Suppressor macrophage treated with lipopolysaccharide for 1 hour (primary cell): ENCODE measurements at places on chromosomes 12 and 14.

DNA sequence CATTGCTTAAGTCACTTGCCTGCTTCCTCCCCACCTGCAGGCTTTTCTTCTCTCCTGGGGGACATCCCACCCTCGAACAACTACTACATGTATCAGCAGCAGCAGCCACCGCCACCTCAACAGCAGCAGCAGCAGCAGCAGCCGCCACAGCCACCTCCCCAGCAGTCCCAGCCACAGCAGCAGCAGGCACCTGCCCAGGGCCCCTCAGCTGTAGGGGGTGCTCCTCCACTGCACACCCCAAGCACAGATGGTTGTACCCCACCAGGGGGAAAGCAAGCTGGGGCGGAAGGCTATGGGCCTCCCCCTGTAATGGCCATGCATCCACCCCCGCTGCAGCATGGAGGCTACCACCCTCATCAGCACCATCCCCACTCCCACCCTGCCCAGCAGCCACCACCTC is 15.3 kb downstream of the FOXJ2 start:
- DNase-seq: no peak

GRCh38 chr14:47626151-47627035 is 49.0 kb downstream of the MDGA2 start:
- no peak for DNase-seq

GRCh38 chr14:100674428-100674827 is 52.3 kb upstream of the DLK1 start:
- no peak for DNase-seq

- DNase-seq: no peak
These were observed 17.1 kb downstream of the INSM2 start for GRCh38 chr14:35551081-35551480.

GRCh38 chr12:65430571-65431306 is 152.3 kb downstream of the MSRB3 start:
- no peak for DNase-seq

DNA sequence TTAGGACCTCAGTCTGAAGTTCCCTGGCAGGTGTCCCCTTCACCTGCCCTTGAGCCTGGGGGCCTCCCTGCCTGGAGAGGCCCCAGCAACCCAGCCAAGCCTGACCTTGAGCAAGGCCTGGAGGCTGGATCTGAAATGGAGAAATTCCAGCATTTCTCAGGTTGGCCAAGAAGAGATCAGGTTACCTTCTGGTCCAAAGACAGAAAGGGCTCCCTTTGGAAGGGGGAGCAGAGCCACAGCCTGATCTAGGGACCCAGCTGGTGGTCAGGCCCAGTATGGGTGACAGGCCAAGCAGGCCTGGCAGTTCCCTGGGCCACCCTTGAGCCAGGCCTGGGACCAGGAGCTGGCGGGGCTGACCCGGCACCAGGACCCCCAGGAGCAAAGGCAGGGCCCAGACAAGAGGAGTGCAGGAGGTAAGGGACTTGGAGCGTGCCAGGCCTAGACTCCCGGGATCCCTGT is 82.8 kb downstream of the TNFAIP2 start:
- no peak for DNase-seq

- no peak for DNase-seq
These were observed 394.0 kb upstream of the SYT1 start for GRCh38 chr12:78470354-78471195.

- no peak for DNase-seq
These were observed 23.4 kb upstream of the NR2C1 start for GRCh38 chr12:95096852-95097251.

GRCh38 chr12:27595231-27595642 is 71.2 kb downstream of the PPFIBP1 start:
- DNase-seq: no peak

DNA sequence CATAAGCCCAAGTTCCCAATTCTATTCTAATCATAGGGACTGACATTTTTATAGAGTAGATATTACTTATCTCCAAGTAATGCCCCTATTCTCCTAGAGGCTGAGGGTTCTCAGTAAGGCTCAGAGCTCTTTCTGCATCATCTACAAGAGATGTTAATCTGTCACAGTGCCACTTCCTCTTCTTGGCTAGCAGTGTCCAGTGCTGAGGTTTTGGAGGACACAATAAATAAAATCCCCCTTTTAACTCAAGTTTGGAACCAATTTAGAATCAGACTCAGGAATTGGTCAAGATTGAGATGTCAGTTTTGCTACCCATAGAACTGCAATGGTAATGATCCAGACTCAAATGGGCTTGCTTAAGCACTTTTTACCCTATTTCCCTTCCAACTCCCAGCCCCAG is 154.1 kb upstream of the ARID2 start:
- peak; percentile 57 for DNase-seq

- no peak for DNase-seq
These were observed 55.6 kb downstream of the HMGA2 start for GRCh38 chr12:65879878-65880277.

GRCh38 chr12:9449181-9449580 is 158.5 kb downstream of the KLRB1 start:
- DNase-seq: peak; percentile 21

DNA sequence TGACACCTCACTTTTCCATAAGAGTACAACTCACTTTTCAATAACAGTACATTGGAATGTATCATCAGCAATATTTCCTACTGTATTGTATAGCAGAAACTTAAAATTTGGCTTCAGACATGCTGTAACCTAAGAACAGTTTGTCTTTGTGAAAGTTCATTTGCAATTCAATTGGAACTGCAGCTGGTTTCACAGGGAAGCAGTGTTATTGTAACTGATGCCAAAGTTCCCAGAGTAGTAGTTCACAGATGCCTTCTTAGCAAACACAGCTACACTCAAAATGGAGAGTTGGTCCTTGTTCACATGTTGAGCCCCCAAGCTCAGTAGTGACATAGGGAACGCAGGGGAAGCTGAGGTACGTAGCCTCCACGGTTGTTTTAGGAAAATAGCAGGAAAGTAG is 23.3 kb downstream of the PPP1R36 start:
- no peak for DNase-seq

GRCh38 chr12:18658829-18659228 is 79.0 kb downstream of the PLCZ1 start:
- no peak for DNase-seq

DNA sequence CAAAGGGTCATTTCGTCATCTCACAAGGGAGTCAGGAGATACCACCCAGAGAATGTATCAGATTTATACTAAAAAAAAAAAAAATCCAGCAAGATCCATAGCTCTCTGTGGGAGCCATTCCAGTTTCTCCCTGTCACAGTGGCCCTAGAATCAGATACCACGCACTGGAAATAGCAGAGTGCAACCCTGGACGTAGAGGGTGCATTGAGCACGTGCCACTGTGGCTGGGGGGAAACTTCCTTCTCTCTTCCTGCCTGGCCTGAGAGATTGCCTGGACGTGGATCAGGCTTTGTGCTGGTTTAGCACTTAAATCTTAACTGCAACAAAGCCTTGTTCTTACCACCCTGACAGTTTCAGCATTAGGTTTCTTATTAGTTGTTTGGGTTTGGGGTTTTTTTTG is 124.3 kb downstream of the FBXL14 start:
- DNase-seq: no peak

DNA sequence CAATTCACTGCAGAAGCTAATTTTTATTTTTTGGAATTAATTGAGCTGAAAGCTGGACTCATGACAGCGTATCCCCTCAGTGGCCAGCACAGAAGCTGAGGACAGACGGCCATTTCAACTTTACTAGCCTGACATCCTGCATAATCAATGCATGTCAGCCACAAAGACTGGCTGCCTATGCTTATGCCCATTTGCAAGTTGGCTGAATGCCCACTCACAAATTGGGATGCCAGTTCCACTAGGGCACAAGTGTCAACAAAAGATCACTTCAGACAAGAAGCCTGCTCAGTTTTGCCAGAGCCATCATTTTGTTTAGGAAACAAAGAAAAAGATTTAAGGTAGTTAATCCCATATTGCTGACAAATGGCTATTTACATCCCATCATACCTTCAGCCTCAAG is 417.6 kb downstream of the NOVA1 start:
- DNase-seq: no peak

DNA sequence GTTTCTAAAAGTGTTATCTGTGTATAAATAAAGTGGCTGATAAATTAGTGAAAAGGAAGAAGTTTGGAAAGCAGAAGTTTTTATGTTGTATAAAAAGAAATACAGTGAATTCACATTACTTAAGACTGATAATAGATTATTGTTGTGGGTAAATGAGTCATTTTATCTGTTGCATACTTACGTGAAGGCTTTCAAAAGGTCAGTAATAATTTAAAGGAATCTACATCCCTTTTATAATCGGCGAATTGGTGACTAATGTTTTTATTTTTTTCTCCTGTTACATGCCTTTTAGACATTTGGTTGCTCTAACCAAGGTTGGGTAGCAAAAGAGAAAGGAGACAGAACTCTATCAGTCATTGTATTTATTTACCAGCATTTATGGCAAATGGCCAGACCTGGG is 155.9 kb downstream of the SLC41A2 start:
- DNase-seq: no peak

DNA sequence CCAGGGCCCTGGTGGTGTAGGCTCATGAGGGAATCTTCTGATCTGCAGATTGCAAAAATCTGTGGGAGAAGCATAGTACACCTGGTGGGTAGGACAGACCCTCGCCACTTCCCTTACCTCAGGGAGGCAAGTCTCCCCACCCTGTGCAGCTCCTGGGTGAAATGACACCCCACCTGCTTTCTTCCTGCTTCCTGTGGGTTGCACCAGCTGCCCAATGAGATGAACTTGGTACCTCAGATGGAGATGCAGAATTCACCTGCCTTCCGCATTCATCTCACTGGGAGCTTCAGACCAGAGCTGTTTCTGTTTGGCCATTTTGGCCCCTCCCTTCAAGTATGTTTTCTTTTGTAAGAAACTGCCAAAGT is 4.7 kb downstream of the CLEC2D start:
- DNase-seq: no peak

DNA sequence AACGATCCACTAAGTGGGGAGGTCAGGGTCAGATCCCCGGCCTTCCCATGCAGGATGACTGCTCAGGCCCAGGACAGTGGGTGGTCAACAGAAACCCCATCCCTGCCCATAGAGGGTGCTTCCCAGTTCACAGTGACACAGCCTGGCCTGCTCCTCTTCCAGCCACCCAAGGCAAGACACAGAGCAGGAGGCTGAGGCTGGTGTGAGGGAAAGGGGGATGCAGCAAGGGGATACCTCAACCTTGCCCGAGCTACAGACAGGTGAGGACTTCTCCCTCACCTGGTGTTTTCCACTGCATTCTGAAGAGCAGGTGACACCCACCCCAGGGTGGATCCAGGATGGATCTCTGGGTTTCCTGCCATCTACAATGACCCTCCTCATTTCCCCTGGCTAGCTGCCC is 106.7 kb downstream of the KIF26A start:
- no peak for DNase-seq

GRCh38 chr14:100865682-100866591 is 37.6 kb downstream of the RTL1 start:
- no peak for DNase-seq

DNA sequence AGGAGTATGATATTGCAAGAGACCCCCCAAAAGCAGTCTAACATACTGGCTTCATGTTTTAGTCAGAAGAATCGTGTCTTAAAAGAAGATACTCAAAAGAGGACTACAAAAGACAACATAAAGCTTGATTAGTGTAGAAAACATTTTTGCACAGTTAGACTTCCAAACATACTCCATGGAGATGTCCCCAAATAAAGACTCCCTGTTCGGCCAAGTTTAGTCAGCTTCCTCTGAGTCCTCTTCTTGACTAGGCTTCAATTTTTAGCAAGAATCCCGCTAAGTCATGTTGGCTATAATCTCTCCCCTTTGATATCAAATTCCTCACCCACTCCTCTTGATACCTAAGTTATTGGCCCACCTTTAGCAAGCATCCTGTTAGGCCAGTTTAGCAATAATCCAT is 298.0 kb downstream of the RMST start:
- DNase-seq: no peak

DNA sequence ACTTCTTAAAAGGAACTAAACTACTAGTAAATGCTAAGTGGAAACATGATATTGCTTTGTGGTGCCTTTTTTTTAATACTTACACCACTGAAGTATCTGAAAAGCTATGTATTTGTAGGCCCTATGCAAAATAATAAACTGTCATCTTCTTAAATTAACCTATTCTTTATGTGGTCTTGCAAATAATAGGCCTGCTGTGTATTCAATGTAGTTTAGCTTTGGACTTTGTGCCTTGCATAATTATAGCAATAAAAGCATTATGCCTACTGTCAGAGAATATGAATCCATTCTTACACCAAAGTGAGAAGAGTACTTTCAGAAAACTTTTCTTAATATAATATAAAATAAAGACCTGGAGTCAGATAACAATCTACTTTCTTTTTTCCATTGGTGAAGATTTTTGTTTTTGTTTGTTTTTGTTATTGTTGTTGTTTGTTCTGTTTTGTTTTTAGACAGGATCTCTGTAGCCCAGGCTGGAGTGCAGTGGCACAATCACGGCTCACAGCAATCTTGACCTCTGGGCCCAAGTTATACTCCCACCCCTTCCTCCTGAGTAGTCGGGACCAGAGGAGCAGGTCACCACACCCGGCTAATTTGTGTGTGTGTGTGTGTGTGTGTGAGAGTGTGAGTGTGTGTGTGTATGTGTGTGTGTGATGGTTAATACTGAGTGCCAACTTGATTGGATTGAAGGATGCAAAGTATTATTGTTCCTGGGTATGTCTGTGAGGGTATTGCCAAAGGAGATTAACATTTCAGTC is 213.8 kb downstream of the SLC6A15 start:
- DNase-seq: no peak

DNA sequence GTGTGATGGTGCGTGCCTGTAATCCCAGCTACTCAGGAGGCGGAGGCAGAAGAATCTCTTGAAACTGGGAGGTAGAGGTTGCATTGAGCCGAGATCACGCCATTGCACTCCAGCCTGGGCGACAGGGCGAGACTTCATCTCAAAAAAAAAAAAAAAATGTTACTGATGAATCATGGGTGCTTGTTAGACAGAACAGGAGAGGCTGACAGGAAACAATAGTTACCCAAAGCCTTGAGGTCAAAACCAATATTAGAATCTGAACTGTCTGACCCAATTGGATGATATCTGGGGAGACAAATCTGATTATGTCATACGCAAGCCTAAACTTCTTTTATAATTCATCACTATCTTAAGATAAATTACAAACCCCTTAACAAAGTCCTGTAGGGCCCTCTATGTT is 40.7 kb upstream of the KIF21A start:
- DNase-seq: no peak
